ENCODE measurements at places on chromosomes 12 and 14. TPM values are rescaled to one million over a fixed set of nuclear protein-coding genes. Genes with fewer than 3 reads are reported as not detected.

DNA sequence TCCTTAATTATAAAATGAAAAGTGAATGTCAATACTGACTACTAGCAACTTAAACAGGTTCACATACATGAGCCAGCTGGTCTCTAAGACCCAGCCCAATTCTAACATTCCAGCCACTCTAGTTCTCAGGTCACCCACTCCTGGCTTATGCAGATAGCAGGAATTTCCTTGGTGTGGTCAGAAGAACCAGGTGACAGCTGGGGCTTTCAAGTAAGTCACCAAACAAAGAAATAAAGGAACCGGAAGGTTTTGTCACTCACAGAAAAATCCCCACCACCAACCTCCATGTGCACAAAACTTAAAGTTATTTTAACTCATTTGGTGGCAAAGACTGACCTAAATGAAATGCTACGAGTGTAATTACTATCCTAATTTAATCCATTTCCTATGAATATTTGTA lies 129.6 kb upstream of the CDKN3 start:
- DNase-seq, result no peak

- no peak for DNase-seq
Observed at GRCh38 chr12:46184798-46185595, 83.8 kb downstream of the SLC38A1 start.

GRCh38 chr14:105163040-105163742 lies 5.4 kb downstream of the JAG2 start:
- no peak for DNase-seq

DNA sequence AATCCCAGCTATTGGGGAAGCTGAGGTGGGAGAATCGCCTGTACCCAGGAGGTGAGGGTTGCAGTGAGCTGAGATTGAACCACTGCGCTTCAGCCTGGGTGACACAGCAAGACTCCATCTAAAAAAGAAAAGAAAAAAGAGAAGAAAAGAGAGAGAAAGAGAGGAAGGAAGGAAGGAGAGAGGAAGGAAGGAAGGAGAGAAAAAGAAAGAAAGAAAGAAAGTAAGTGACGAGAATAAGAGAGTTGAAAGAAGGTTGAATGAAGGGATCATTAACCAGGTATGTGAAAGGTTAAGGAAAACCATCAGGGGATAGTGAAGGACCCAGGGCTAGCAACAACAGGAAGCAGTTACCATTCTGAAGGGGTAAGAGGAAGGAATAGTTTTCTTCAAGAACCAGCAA lies 4.2 kb upstream of the DTD2 start:
- DNase-seq, result no peak

- DNase-seq, result no peak
Observed at GRCh38 chr14:79764323-79764722, 447.0 kb downstream of the DIO2 start.

GRCh38 chr12:42790761-42791151 lies 201.2 kb upstream of the PRICKLE1 start:
- DNase-seq, result peak; percentile 56

DNA sequence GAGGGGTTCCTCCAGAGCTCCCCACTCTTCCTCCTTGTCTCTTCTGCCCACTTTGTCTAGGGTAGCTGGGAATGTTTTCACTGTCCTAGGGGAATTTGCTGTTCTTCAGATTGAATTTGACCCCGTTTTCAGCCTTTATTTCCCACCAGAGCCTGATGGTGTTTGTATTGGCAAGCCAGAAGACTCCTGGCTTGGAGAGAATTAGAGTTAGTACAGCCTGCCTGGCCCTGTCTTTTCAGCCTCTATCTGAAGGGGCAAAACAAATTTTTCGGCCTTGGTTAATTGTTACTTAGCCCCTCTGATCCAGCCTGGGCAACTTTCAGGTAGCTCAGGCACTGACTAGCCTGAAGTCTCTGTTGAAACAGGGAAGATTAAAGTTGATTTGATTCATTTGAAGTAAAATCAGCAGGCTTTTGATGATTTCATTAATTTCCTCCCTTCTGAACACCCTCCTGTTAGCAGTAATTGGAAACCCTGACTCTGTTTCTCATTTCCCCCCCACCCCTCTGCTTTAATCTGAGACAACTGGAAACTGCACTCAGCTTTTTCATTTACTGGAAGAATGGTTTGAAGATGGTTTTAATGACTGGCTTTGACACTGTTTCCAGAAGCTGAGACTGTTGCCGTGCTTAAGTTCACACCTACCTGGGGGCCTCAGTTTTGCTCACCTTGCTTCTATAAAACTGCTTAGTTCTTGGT lies 63.3 kb downstream of the SUSD6 start:
- DNase-seq, result no peak

- DNase-seq, result no peak
Observed at GRCh38 chr14:36684946-36685345, 23.3 kb downstream of the PAX9 start.

DNA sequence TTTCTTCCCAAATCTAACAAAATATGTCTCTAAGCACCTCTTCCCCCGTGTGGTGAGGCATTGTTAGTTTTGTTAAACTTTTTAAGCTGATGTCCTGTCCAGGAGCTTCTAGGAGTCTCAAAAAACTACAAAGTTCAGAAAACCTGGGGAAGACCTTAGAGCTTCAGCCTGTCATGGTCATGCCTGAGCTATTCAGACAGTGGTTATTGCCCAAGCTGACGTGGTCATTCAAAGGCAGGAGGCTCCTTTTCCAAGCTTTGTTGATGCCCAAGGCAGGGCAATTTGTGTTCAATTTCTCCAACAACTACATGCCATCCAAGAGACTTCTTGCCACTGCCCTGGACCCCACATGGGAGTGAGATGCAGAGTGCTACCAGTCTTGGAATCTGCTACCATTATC lies 5.8 kb upstream of the LYZ start:
- DNase-seq, result no peak

DNA sequence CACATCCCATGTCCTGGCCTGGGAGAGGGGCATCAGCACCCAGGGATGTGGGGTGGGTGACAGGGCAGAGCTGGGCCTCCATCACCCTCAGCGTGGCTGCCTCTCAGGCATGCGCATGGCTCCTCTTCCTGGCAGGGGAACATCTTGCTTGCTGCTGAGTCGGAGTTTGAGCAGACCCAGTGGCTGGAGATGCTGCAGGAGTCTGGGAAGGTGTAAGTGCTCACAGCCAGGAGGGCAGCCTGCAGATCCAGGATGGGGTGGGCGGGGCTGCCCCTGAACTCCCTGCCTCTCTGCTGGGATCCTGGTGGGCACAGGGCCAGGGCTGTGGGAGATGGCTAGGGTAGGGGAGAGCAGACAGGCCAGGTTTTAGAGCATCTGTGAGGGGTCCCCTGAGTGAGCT lies 16.2 kb downstream of the PLEKHD1 start:
- DNase-seq, result no peak

GRCh38 chr12:30519535-30519934 lies 176.1 kb downstream of the IPO8 start:
- no peak for DNase-seq

TEX52 gene
- not detected for total RNA-seq

KRT79 gene
- not detected for total RNA-seq

RARG gene
- 36.7 TPM for total RNA-seq
